Kidney glomerular epithelial cell (primary cell): ENCODE measurements at places on chromosomes 3 and 15.

DNA sequence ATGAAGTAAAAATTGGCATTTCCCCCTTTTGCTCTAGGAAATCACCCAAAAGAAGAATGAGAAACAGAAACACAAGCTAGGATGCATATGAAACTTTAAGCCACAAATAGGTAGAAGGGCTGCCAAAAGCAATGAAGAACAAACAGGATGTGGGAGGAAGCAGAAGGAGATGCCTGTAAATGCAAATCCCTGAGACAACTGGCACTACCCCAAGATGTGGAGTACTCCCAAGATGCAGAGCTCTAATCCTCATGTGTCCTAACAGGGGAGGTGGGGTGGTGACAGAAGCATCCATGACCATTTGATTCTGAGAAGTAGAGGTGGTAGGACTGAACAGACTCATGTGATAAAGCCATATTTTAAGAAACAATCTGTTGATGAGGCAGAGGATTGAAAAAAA lies 31.9 kb upstream of the ZNF280D start:
- DNase-seq, result no peak

DNA sequence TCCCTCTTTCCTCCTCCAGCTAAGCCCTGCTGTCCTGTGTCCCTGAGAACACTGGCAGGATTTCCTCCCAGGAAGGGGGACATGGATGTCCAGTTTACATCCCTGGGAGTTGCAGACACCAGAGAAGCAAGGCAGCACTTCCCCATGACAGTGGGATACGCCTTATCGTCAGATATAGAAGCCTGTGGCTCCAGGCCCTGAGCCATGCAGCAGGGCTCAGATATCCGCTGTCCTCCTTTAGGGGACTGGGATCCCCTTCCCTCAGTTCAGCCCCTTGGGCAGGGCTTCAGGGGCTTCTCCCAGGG lies 16.4 kb downstream of the CORO2B start:
- no peak for DNase-seq

DNA sequence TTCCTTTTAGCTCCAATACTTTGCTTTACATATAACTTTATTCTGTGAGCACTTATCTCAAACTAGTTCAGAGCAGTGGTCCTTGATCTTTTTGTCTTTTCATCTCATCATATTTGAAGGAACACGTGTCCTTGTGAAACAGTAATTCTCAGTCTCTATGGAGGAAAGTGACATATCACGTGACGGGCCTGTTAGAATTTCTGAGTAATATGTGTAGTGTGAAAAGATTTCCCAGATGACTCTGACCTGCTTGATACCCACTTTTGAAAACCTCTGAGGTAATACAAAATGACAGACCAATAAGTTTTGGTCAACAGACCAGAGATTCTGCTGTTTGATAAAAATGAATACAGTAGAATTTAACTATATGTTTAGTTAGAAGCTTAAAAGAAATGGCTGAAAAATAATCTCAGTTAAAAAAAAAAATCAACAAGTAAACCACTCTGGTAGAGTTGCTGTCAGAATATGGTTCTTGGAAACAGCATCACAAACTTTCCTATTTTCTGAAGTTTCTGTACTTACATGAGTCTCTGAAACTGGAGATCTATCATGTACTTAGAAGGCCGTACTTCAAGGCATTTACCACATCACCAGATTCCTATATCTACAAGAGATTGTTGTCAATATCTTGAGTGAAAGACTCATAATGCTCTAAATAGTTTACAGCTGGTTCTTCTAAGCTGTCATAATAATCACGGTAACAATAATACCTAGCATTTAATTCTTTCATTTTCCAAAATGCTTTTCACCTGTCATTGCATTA lies 590.2 kb upstream of the TBL1XR1 start:
- DNase-seq, result no peak

DNA sequence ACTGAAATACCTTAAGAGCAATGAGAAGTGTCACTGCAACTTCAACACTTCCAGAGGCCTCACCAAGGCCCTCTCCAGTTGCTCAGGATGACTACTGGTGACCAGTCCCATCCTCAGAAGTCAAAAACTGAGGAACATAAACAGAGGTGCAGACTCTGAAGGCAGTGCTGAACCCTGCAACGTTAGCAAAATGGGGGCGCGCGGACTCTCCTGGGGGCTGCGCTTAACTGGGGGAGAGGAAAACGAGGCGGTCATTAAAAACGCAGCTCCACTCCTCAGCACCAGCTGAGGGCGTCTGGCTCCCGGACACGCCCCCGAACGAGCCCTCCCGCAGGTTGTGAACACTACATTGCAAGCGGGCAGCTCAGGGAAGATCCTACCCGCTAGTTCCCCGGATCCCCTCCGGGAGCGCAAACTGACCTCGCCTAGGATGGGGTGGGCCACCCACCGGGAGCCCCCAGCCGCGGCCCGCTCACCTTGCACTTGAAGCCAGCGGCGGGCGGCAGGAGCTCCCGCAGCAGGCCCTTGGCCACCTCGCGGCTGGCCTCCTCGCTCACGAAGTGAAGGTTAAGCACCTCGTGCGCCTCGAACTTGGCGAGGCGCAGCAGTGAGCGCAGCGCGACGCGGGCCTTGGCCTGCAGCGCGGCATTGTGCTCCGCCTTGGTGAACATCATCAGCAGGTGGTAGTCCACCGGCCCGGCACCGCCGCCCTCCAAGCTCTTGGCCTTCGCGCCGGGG lies 711 bp downstream of the XXYLT1 start:
- DNase-seq, result peak; percentile 48

DNA sequence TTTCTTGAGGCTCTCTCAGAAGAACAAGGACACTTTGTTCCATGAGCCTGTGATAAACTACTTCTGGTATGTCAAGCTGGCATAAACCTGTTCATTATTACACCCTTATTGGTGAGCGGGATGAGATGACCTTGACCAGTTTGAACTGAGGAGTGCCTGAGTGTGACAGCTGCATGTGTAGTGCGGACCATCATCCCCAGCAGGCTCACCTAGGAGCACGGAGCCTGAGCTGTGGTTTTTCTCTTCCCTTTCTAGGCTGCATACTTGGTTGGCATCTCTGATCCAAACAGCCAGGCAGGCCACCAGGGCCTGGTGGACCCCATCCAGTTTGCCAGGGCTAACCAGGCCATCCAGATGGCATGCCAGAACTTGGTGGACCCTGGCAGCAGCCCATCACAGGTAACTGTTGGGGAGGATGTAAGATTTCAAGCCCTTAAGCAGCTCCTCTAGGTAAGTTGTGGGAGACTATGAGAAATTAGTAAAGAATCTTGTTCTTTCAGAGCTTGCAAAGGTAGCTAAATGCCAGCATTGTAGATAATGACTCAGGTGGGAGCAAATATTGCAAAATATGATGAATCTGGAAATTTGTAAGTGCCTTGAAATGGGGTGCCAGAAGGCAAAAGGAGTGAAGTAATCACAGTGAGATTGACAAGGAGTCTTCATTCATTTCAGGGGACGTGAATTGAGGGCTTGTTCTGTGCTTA lies 288.9 kb upstream of the TPM1 start:
- no peak for DNase-seq

- no peak for DNase-seq
Measured at GRCh38 chr3:103894162-103894822, 1459.5 kb downstream of the ZPLD1 start.

- no peak for DNase-seq
Measured at GRCh38 chr3:104190681-104191080, 1176.0 kb upstream of the ALCAM start.

- DNase-seq, result no peak
Measured at GRCh38 chr15:35695003-35695402, 149.0 kb upstream of the DPH6 start.

GRCh38 chr15:101243420-101243819 lies 8.4 kb downstream of the CHSY1 start:
- DNase-seq, result no peak

DNA sequence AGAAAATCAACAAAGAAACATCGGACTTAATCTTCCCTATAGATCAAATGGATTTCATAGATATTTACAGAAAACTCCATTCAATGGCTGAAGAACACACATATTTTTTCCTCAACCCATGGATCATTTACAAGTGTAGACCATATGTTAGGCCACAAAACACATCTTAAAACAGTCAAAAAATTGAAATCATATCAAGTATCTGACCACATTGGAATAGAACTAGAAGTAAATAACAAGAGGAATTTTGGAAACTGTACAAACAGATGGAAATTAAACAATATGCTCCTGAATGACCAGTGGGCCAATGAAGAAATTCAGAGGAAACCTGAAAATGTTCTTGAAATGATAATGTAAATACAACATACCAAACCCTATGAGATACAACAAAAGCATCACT lies 323.1 kb upstream of the GPR149 start:
- DNase-seq, result no peak

GRCh38 chr3:110971010-110971601 lies 100.5 kb upstream of the NECTIN3 start:
- no peak for DNase-seq

GRCh38 chr3:16415911-16416476 lies 97.5 kb downstream of the RFTN1 start:
- DNase-seq, result peak; percentile 21

DNA sequence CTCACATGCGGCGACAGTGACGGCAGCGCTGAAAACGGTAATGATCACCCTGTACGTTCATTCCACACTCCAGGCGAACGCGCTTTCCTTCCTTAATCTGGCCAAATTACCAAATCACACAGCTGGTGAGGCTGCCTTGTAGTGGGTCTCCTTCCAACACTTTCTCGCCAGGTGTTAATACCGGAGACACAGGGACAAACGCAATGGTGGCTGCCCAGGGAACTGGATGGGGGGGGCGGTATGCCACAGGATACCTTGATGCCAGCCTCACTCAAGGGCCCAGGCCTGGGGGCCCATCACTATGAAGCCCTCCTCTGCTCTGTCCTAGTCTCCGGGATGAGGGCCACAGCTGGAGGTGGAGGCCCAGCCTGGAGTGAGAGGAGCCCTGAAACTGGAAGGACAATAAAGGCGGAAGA lies 1.4 kb upstream of the CAMK2N2 start:
- DNase-seq, result no peak

DNA sequence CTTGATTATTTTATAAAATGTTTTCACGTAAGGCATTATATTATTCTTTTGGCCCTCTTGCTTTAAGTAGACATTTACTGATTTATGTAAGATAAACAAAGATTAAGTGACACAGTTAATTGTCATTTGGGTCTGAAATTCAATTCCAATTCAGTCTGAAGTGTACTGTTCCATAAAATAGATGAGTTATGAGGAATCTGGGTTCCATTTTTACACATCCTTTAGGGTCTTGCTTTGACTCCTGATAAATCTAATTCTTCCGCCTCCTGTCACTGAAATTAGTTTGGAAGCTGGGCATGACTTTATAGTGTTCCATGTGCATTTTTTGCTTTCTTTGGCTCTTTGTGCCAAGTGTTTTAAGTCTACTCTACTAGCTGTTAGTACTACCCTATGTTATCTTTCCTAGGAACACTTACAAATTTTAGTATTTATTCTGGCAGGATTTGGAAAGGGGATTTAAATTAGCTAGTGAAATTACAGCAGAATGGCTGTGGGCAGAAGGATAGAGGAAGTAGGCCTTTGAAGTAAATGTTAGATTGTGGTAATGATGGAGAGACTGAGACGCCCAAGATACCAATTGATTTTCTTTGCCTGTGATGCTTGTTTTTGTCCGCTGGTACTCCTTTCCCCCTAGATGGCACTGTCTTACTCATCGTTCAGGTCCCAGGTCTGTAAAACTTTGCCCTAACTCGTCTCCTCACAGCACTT lies 14.3 kb downstream of the ARL8B start:
- DNase-seq, result peak; percentile 35

DNA sequence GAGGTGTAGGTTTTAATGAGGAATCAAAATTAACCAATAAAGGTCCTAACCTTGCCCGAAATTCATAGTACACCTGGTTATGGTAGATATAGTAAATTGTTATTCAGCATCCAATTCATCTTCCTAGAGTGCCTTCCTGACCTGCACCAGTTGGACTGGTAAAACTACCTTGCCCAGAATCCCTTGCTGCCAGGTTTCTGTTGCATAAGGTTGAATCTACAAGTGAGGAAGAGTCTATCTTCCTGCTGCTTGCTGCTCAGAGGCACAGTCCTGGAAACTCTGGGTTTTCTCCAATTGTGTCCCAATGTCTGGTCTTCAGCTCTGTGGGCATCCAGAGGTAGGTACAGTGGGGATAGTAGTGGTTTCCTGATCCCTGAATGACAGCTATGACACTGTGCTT lies 17.3 kb downstream of the CCDC54 start:
- no peak for DNase-seq

GRCh38 chr3:32398531-32398930 lies 6.9 kb downstream of the CMTM7 start:
- no peak for DNase-seq

GRCh38 chr15:22966321-22967083 lies 13.7 kb downstream of the CYFIP1 start:
- no peak for DNase-seq

DNA sequence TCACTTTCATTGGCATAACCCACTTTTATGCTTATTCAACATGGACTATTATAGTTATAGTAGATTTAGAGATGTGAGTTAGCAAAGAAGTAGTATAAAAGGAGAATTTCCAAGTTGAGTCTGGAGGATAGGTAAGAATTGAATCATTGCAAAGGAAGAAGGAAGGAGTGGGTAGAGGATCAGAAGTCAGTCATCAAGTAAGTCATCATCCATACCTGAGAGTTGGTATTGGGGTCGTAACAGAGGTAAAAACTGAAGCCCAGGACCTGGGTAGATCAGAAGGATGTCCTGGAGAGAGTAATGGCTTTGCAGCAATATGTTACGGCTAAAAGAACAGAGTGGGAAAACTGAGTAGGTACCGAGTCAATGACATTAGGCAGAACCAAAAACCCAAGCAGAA lies 265.7 kb downstream of the SUCLG2 start:
- DNase-seq, result no peak

DNA sequence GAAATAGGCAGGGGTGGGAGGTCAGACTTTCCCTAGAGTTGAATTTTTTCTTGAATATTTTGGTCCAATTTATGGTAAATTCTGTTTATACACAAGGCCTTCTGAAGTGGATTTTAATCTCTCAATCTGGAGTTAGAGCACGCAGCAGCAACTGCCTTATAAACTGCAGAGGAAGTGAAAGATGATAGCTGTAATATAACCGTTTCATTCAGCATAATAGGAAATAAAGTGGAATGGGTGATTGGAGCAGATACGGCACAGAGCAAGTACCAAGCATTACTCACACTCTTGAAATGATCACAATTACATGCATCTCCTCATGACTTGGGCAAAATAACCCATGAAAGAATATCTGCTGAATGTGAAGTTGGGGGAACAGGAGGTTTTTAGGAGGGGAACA lies 106.8 kb downstream of the ARRDC4 start:
- no peak for DNase-seq

DNA sequence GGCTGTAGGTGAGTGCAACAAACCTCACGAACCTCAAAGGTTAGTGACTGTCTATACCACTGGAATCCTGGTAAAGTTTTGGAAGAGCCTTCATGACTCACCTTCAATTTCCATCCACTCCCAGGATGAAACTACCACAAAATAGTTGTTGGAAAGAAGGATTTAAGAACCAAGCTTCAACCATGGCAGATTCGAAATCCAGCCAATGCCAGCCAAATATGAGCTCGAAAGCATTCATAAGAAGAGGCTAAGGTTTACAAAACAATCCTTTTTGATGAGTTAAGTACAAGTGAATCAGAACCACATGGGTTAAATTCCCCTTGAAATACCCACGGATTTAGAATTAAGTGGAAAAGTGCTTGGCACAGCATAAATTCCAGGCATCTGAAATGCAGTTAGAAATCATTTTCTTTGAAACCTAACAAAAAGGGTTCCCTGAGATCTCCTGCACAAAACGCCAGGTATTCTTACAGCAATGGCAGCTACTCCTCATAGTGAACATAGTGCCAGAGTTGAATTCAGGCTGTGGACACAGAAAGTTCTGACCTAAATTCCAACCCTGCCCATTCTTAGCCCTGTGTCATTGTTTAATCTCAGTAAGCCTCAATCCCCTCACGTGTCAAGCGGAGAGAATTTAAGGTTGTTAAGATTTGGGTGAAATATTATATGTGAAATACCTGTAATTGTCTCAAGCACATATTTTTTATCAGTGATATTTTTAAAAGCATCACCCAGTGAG lies 89.2 kb downstream of the FBN1 start:
- DNase-seq, result no peak
